Stimulated activated CD8-positive, alpha-beta memory T cell treated with anti-CD3 and anti-CD28 coated beads, Interleukin-15, amount 100 ng/mL, for 1 hour (primary cell): ENCODE measurements at places on chromosomes 4 and X.

DNA sequence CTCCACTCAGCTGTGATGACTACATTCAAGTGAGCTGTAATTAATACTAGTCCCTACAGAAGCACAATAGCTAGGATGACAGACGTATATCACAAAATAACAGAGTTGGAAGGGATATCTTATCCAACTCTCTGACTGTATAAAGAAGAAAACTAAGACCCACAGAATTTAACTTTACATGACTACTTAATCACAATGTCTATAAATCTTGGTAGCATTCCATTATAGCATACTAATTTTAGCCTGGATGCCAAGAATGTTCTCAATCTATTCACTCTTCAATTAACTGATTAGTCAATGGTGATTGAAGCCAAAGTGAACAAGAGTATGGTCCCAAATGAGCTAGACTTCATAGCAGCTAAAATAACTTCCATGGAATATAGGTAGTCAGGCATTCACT is 31.2 kb downstream of the RPS6KA6 start:
- no peak for DNase-seq

DNA sequence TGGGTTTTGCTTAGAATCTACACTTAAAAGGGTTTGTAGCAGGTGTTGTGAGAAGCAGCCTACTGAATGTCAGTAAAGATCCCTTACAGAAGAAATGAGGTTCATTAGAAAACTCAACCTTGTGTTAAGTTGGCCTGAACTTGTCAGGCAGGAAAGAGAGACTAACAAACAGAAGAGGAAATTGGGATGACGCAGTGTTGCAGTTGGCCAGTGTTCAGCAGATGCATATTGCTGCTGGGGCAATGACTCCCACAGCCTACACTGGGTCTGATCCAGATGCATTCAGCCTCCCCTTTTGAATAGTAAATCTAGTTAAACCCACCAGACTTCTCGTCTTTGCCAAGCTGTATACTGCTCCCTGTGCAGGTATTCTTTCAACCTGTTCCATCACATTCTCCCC is 409.4 kb downstream of the UBE2NL start:
- DNase-seq = no peak

- no peak for DNase-seq
Measured at GRCh38 chr4:38723726-38724474, 58.9 kb downstream of the TLR10 start.

GRCh38 chrX:40908026-40908425 is 172.7 kb upstream of the MED14 start:
- DNase-seq = no peak

- no peak for DNase-seq
Measured at GRCh38 chrX:2251211-2251610, 249.6 kb downstream of the DHRSX start.

- no peak for DNase-seq
Measured at GRCh38 chr4:139933541-139933940, 220.4 kb downstream of the MAML3 start.

DNA sequence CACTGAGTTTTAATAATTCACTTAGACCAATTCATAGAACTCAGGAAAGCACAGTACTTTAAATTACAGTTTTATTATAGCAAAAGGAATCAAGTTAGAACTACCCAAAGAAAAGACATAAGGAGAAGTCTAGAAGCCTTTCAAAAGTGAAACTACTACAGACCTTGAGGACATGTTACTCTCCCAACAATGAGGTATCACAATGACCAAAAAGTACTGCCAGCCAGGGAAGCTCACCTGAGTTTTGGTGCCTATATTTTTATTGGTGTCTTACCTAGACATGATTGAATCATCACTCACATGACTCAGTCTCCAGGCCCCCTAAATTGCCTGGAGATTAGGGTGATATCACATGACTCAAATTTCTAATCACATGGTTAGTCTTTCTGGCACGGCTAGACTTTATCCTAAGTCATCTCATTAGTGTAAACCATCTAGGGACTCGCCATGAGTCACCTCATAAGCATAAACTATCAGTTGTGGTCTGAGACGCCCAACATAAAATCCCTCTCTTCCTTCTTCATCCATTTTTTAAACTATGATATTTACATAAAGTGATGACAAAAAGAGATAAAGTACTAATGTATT is 372.3 kb downstream of the TMA16 start:
- DNase-seq = no peak

GRCh38 chr4:176376032-176376614 is 56.4 kb downstream of the SPCS3 start:
- no peak for DNase-seq

DNA sequence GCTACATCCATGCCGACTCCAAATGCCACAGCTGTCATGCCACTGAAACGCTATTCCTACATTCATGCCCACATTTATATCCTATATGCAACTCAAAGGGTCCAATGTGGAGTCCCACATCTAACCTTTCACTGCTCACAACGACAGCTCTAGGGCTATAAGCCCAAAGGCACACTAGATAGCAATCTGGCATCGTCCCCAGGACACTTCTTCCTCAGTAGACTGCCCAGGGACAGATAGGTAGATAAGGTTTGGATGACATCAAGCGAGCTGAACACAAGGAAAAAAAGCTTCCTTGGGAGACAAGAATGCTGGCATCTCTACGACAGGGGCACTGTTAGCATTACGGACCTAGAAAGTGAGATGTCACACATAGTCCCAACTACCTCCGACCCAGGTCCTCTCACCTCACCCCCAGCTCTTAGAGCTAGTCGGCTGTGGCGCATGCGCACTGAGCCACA is 685 bp downstream of the RAB9B start:
- no peak for DNase-seq

- DNase-seq = no peak
Measured at GRCh38 chr4:145796346-145796745, 116.4 kb downstream of the C4orf51 start.

DNA sequence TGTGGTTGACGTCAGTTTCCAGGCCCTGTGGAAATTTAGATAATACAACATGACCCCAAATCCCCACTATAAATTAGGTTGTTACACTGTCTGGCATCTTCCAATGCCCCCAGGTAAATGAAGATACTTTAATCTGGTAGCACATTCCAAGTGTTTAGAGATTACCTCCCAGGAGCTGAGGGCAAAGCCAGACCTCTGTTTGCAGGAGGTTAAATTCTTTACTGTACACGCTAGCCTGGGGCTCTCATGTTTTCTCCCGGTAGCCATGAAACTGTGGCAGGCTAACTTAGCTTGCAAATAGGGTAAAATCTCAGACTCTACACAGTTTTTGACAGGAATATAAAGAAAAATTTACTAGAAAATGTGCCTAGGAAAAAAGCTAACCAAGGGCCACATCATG is 450.0 kb downstream of the PDGFC start:
- no peak for DNase-seq

DNA sequence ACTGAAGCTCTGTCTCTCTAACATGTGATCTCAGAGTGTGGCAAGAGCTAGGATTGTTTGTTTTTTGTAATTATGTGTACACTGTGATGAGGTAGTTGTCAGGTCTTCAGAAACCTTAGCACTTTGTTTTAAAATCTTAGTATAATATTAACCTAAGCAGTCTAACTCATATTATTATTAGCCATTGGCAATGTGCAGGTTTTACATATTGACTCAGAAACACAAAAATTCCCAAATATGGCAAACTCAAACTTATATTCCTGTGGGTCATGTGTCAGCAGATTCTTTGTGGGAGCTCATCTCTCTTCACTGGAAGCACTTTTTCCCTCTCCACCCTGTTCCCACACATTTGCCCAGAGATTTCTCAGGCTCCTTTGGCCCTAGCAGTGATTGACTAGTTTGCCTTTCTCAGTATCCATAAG is 8.2 kb upstream of the PWWP3B start:
- no peak for DNase-seq

GRCh38 chrX:55715847-55716246 is 1.7 kb upstream of the RRAGB start:
- no peak for DNase-seq

- DNase-seq = no peak
Measured at GRCh38 chrX:83469551-83469950, 38.5 kb upstream of the POU3F4 start.

- DNase-seq = no peak
Measured at GRCh38 chr4:57854748-57855147, 744.6 kb upstream of the IGFBP7 start.

DNA sequence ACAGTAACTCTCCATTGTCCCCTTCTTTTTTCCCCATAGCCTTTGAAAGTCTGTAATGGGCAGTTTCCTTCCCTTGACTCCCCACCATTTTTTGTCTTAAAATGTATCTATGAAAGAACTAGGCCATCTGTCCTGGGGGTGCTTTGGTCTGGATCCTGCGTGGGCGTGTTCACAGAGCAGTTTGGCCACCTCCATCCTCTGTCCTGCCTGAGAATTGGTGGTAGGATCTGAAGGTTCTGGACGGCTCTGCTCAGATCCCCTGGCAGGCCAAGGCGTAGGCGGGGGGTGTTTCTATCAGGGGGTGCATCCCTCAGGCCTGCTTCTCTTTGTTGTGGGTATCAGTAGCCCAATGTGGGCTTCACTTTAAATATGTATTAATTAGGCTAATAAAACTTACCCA is 107.1 kb downstream of the FAM193A start:
- DNase-seq = no peak

DNA sequence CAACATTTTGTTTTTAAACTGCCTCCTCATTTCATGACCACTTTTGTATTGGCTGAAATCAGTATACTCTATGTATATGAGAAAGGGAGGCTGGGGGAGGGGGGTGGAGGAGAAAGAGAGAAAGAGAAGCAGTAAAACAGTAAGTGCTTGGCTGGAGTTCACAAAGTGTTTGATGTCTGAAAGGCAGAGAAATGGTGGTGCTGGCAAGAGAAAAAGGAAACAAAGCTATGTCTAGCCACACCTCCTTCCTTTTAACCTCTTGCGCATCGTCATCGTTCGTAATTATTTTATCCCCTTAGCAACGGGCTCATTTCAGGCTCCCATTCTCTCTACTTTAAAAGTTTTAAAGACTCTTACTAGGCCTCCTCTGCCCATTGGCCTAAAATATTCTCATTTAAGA is 25.6 kb downstream of the RPA4 start:
- no peak for DNase-seq

DNA sequence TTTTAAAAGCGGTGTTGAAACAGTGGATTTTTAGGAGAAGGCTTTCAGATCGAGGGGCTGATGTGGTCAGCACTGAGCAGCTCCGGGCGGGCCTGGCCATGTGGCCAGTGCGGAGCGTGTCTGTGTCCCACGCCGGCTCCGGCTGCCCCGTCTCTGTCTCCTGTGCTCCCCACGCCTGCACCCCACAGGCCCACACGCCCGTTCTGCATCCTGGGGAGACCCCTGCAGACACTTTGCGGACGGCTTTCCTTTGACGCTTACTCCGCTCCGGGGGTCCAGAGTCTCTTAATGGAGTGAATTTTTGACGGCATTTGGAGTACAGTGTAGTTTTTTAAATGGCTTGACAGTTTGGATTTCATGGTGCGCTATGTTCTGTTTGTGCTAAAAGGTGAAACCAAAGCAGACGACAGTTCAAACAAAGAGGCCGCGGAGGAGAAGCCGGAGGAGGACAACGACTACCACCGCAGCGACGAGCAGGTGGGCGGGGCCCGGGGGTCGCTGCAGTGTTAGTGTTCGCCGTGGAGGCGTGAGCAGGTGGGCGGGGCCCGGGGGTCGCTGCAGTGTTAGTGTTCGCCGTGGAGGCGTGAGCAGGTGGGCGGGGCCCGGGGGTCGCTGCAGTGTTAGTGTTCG is 38.7 kb downstream of the PCGF3 start:
- no peak for DNase-seq
